ENCODE measurements at places on chromosomes 4 and X.

DNA sequence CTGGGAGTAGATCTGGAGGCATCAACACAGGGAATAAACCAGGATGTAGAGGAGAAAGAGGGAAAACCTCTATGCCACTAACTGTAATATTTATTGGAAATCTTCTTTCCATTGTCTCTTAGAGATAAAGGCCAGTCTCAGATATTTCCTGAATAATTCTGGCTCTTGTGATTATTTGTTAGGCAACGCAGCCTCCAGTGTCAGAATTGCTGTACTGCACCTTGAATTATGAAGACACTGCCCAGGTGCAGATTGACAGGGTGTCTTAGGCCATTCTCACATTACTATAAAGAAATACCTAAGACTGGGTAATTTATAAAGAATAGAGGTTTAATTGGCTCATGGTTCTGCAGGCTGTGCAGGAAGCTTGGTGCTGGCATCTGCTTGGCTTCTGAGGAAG is 100.7 kb upstream of the ZDHHC15 start:
- DNase-seq: no peak

- DNase-seq: no peak
Measured at GRCh38 chr4:145878501-145879435, 59.9 kb downstream of the ZNF827 start.

GRCh38 chr4:128061566-128062536 is 739 bp downstream of the LARP1B start:
- peak; percentile 46 for DNase-seq

DNA sequence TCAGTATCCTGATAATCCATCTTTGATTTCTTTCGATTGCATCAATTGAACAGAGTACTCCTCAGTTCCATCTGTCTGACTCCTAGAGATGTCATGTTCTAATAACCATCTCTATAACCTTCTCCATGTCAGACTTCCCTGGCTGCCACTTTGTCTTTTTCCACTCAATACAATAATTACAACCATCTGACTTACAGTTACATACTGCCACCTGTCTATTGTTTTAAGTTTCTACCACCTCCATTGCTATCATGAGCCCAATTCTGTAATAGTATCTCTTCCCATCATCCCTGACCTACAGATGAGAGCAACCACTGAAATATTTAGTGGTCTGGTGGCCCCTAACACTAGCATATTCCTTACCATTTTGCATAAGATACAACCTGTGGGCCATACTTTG is 439.2 kb upstream of the FAM47C start:
- DNase-seq: no peak

DNA sequence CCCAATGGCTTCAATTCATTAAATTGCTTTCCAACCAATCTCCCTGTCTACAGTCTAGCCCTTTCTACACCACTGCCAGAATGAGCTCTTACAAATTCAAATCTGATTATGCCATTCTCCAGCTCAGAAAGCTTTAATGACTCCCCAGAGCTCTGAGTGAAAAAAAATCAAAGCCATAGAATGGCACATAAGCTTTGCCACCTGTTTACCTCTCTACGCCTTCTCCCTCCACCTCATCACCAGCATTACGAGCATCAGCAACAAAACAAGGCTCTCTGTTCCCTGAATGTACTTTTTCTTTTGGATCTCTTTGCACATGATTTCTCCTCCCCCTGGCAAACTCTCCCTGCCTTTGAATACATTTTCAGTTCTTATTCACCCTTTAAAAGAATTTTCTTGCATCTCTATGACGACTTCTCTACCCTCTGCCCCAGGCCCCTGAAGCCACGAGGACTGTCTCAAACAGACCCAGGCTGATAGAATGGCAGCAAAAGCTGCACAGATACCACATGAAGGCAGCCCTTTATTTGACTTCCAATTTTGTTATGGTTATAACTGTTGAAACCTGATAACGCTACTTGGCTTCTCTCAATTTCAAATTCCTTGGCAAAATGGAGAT is 516.0 kb downstream of the PCDH7 start:
- DNase-seq: no peak

DNA sequence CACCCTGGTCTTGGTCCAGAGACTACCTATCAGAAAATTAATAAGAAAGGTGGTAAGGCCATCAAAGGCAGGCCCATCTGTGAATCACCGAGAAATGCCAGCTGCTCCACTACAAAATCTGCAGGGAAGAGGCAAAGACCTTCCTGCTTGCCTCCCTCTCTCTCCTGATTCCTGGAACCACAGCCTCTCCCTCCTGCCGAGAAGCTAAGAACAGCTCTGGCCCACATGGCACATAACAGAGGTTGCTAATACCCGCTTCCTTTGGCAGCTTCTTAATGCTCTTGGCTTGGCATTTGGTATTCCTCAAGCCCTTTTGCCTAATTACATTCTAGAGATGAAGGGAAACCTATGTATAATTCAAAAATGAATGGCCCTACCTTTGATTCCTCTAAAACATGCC is 32.9 kb downstream of the RAI2 start:
- DNase-seq: no peak

DNA sequence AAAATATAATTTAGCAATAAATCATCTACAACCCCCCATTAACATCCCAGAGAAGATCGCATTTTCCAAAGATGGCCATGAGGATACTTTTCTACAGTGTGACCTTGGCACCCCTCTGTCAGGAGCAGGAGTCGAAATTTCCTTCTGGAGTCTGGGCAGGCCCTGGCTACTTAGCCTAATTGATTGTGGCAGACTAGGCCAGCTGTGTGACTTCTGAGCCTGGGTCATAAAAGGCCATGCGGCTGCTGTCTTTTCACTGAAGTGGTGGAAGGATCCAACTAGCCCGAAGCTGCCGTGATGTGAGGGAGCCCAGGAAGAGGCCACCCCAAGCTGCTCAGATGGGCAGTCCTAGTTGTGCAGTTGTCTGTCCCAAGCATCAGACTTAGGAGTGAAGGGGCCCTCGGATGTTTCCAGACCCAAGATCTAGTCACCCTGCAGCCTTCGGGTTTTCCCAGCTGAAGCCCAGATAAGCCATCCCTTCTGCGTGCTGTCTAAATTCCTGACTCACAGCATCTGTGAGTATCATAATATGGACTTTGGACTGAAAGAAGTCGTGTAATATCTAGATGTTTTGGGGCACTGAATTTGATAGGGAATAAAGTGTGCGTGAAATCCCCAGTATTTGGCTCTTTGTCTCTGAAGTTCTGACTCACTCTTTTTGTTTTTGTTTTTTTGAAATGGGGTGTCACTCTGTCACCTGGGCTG is 21.0 kb downstream of the PDK3 start:
- DNase-seq: no peak

DNA sequence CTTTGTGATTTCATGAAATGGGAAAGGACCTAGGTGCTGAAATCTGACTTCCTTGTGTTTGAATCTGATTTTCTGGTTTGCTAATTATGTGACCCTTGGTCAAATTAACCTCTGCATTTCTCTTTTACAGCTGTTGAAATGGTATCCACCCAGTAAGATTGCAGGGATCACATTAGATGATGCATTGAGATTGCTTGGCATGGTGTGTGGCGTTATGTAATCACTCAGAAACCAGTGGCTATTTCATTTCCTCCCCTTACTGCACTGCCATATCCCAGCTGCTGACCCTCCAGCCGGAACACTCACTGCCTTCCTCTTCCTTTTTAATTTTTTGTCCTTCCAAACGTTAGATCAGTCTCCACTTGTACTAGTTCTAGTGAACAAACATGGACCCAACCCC is 79.0 kb downstream of the KLHL8 start:
- no peak for DNase-seq

DNA sequence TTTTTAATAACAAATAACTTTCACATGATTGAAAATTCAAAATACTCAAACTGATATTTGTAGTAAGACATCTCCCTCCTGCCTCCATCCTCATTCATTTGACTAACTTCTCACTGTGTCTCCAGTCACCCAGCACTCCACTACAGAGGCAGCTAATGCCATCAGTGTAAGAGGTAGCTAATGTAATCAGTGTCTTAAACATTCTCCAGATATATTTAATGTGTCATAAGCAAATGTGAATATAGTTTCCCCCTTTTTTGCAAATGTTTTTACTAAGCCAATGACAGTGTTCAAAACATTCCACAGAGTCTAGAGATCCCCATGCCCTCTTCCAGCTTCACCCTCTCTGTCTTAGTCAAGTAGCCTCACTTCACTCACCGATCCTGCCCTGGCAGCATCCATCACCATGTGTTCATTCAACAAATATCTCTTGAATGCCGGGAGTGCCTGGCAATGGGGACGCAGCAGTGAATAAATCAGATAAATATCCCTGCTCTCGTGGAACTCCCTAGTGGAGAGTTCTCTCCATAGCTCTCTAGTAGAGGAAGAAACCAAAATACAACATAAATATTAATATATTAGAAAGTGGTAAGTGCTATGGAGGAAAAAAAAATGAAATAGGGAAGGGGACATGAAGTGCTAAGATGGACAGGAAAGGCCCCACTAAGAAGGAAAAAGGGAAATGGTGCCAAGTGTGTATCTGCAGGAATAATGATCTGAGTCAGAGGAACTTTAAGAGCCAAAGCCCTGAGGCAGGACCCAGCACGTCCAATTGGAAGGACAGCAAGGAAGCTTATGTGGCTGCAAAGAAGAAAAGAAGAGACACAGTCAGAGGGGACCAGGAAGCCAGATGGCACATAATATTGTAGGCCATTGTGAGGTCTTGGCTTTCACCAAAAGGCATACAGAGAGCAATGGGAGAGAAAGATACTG is 18.7 kb downstream of the SCFD2 start:
- no peak for DNase-seq

DNA sequence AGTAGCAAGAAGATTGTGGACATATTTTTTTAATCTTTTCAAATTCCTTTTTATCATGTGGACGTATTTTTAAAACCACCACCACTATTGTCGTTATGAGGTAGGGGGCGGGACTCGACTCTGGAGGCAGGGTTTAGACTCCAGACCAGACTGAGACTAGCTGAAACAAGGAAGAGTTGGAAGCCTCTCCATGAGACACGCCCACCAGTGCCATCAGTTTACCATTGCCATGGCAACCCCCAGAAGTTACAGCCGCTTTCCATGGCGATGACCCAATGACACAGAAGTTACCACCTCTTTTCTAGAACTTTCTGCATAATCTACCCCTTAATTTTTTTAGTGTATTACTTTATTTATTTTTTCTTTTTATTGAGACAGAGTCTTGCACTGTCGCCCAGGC is 8.7 kb downstream of the MRFAP1 start:
- DNase-seq: no peak

GRCh38 chr4:38625508-38625907 is 38.5 kb upstream of the KLF3 start:
- DNase-seq: no peak

- DNase-seq: no peak
Measured at GRCh38 chr4:90209922-90210321, 82.7 kb downstream of the CCSER1 start.

DNA sequence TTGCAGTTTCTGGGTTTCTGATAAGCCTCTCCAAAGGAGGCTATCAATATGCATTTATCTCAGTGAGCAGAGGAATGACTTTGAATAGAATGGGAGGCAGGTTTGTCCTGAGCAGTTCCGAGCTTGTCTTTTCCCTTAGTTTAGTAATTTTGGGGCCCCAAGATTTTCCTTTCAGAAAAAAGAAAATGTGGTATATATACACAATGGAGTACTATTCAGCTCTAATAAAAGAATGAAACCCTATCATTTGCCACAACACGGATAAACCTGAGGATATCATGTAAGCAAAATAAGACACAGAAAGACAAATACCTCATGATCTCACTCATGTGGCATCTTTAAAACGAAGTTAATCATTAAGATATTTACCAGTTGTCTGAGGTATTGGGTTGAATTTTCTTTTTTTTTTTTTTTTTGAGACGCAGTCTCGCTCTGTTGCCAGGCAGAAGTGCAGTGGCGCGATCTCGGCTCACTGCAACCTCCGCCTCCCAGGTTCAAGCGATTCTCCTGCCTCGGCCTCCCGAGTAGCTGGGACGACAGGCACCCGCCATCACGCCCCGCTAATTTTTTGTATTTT is 540 bp downstream of the ZNF721 start:
- no peak for DNase-seq

- no peak for DNase-seq
Measured at GRCh38 chr4:40333921-40334352, 1.2 kb upstream of the CHRNA9 start.

DNA sequence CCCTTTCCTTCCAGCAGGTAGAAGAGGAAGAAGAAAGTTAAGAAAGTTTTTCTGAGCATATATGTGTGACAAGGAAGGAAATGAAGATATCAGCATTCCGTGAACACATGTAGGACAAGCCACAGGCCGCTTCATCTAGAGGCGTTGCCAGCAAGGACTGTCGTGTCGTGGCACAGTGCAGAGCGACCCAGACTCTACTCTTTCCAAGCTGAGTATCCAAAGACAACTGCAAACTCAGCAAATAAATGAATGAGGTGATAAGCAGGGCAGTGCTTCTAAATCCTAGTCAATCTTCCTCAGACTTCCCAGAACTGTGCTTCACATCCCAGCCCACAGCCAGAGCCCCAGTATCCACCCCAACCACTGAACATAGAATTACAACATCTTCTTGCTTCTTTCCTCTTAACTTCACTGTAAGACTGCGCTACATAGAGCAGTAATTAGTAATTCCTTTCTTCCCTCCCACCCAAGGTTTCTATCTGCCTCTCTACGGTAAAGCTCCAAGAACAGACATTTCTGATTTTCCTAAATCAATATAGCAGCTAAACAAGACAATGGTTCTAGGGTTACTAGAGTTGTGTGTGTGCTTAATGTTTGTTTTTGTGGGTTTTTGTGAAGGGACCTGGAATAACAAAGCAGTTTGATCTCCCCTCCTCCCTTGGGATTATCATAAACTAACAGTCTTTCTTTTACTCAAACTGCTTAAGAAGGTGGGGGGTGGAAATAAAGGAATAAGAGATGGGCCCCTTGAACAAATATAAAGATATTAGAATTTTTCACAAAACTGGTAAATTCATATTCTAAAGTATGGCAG is 71.6 kb downstream of the PAPSS1 start:
- DNase-seq: no peak

- DNase-seq: no peak
Measured at GRCh38 chr4:68535974-68536373, 40.1 kb downstream of the UGT2B17 start.

DNA sequence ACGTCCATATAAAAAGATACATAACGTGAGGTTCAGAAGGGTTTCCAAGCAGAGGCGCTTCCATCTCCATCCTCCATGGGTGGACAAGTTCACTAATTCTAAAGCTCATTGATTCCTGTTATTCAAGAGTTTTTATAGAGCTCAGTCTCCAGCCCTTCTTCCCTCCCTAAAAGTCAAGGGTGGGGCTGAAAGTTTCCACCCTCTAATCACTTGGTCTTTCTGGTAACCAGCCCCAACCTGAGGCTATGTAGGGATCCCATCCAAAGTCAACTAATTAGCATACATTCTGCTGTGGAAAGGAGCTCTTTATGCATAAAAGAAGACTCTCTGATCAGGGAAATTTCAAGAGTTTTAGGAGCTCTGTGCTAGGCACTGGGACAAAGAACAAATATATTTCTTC is 46.9 kb upstream of the VEGFC start:
- DNase-seq: no peak

- DNase-seq: no peak
Measured at GRCh38 chr4:170849969-170850368, 760.2 kb upstream of the AADAT start.

- no peak for DNase-seq
Measured at GRCh38 chrX:18574591-18574990, 97.3 kb downstream of the RS1 start.
